ENCODE measurements at places on chromosomes 3 and 15.

DNA sequence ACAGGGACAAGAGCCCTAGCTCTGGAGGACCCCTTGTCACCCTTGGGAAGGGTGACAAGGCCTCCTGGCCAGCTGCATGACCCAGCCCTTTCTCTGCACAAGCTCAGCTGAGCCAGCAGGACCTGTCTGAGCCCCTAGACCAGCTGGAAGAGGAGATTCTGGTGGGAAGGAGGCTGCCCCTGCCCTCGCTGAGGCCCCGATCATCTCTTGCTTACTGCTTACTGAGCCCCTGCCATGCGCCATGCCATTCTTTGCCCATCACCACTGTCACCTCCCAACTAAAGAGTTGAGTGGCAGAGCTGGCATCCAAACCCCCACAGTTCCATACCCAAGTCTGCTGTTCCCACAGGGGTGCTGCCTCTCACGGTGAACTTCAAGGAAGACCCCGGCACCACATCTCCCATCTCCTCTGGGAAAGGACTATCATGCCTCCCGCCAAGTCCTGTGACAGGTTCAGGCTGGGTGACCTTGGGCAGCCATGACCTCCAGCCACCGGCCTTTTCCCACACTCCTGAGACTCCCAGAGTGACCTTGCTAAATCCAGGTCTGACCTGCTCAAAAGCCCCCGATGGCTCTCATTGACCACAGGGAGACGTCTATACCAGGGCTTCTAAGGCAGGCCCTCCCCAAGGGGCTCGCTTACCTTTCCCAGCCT, 34.0 kb downstream of the ACSBG1 start:
- no peak for DNase-seq

DNA sequence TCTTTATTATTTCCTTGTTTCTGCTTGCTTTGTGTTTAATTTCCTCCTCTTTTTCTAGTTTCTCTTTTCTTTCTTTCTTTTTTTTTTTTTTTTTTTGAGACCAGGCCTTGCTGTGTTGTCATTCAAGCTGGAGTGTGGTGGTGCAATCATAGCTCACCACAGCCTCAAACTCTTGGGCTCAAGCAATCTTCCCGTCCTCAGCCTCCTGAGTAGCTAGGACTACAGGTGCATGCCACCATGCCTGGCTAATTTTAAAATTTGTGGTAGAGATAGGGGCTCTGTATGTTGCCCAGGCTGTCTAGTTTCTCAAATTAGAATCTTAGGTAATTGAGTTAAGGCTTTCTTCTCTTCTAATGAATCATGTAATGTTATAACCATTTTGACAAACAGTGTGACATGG, 22.4 kb downstream of the SLMAP start:
- DNase-seq = no peak

DNA sequence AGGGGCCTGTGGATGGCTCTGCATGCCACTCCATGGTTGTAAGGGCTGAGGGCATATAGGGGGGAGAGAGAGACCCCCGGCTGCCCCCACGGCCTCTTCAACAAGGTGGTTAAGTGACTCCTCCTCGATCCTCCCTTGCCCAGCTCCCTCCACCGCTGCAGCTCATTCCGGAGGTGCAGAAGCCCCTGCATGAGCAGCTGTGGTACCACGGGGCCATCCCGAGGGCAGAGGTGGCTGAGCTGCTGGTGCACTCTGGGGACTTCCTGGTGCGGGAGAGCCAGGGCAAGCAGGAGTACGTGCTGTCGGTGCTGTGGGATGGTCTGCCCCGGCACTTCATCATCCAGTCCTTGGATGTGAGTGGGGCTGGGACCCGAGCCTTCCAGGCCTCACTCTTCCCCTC, 6.5 kb downstream of the FES start:
- DNase-seq = no peak

DNA sequence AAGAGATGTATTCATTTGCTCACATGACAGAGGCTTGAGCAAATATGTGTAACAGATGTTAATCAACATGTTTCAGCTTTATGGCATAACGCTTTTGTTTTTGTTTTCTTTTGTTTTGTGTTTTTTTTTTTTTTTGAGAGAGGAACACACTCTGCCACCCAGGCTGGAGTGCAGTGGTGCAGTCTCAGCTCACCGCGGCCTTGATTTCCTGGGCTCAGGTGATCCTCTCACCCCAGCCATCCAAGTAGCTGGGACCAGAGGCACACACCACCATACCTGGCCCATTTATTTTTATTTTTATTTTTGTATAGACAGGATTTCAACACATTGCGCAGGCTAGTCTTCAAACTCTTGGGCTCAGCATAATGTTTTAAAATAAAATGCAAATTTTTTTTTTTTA, 1504.4 kb upstream of the CADM2 start:
- no peak for DNase-seq

GRCh38 chr3:7346364-7346763, 485.4 kb downstream of the GRM7 start:
- no peak for DNase-seq

GRCh38 chr15:80549191-80549590, 145.0 kb downstream of the ARNT2 start:
- DNase-seq = no peak

DNA sequence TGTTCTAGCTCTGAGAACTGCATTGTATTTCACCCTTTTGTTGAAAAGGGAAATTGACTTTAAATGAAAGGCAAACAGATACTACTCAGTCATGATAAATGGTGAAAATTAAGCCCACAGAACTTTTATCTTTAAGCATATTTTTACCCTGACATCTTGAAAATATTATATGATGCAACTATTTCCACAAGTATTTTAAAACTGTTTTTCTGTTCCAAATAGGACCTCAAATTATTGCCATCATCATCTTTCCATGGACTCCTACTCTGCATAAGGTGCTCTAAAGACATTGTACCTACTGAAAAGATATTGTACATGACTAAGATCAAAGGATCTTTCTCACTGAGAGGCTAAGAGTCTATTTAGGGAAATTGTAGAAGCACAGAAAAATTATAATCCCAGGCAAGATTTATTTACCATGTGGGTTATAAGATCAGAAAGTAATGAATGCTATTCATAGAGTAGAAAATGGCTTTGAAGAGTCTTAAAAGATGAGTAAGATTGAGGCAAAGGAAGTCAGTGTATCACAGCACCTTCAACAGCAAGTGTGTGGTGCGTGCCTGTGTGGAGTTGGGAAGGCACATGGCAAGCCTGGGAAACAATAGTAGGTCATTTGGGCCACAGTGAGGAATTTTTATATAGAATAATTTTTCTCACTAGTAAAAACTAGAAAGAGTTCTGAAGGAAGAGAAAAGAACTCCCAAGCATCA, 68.8 kb downstream of the VGLL3 start:
- DNase-seq = no peak

- no peak for DNase-seq
Observed at GRCh38 chr15:50181969-50182218, at the start of gene SLC27A2. SLC27A2 (plus strand) TSS chr15:50182196; CDS start chr15:50182428, 232 bp downstream.

DNA sequence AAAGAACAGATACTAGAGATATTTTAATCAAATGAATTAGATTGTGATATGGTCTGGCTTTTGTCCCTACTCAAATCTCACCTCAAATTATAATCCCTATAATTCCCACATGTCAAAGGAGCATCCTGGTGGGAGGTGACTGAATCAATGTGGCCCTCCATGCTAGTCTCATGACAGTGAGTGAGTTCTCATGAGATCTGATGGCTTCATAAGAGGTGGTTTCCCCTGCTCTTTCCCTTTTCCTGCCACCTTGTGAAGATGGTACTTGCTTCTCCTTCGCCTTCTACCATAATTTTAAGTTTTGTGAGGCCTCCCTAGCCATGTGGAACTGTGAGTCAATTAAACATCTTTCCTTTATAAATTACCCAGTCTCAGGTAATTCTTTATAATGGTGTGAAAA, 82.8 kb downstream of the FAIM start:
- no peak for DNase-seq

- no peak for DNase-seq
Observed at GRCh38 chr3:79236496-79236895, 531.3 kb downstream of the ROBO1 start.

DNA sequence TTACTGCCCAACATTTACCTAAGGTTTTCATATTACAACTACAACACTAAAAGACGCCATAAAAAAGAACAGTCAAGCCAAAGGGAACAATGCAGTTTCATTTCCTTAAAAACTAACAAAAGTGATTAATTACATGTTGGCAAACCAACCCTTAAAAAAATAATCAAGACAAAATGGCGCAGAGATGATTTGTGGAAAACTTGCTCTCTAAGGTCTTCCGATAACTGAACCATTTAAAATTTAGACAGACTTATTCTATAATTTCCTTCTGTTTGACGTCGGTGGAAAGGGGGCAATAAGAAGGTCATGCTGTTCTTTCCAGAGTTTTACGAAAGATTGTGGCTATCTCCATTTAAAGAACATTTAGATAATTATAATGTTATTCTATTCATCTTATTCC, 87.6 kb downstream of the RYK start:
- DNase-seq = no peak

DNA sequence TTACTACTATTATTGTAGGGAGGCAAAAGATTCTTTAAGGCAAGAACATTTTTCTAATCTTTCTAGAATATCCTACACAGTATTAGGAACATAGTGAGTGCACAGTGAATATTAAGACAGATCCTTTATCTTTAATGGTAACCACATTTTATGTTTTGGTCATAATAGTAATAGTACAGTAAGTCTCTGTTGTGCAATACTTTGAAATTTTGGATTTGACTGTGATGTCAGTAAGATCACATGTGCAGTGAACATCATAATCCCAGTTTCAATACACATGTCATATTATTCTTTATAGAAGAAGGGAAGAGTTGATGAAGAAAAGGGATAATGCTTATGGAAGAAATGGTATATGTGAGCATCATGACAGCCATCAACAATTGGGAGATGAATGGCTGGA, 10.7 kb downstream of the STT3B start:
- no peak for DNase-seq

GRCh38 chr15:64930778-64931371, 19.2 kb downstream of the ANKDD1A start:
- no peak for DNase-seq

GRCh38 chr15:34188711-34189110, 21.2 kb downstream of the KATNBL1 start:
- no peak for DNase-seq

DNA sequence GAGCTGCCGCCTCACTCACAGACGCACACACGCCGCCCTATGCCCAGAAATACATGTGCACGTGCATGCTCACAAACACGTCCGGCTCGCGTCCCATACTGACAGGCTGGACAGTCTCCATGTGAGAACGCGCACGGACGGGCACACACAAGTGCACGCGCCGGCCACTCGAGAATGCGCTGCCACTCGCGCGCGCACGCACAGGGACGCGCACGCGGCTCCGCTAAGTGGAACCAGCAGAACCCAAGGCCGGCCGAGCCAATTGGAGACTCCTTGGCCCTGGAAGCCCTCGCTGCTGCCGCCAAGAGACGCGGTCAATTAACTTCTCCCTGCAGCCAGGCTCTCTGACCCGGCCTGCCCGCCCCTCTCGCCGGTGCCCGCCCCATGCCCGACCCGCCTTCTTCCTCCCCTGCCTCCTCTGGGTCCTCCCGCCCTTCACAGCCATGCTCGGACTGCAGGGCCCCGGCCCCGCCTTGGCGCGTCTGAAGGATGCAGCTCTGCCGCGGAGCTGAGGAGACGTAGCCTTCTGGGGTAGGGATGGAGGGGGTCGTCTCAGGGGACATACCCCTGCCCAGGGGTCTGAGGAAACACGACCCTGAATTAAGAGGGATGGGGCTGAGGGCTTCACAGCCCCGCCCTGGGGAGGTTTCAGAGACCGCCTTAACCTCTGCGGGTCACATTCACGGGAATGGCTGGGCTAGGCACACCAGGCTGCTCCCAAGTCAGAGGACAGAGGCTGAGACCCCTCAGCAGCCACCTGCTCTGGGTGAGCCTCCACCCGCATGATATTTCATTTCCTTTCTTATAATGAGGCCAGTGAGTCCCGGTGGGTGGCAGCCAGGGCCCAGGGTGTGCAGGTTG, 15.0 kb downstream of the PTH1R start:
- DNase-seq = no peak

DNA sequence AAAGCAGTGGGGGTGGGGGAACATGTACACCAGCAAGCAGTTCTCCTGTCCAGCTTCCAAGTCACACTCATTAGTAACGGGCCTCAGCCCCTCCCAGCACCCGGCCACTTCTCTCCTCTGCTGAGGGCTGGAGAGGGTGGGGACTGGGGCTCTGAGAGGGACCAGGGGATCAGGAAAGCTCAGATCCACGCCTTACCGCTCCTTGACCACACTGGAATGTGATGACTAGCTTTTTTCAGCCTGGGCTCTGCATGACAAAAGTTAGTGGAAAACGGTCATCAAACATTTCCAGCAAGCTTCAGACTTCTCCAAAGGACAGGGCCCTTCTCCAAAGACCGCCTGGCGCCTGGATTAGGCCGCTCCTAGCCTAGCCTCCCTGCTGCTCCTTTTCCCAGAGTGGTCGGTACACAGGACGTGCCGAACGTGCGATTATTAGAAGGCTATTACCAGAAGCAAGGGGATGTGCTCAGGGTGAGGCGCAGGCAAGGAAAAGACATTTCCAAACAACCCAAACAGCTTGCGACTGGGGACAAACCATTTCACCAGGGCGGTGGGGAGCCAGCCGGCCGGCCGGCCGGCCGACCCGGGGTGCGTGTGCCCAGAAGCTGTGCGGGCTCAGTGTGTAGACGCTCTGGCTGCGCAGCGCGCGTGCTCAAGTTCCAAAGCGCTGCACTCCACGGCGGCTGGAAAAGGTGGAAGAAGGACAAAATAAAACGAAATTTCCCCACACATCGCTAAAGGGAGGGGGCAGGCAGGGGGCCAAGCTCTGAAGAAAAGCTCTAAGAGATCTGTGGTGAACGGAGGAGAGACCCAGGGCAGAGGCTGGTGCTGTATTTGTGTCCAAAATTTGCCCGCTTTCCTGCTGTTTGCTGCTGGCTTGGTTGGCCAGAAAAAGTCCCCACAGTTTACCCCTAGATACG, 51.0 kb upstream of the SSR3 start:
- peak; percentile 20 for DNase-seq

- peak; percentile 23 for DNase-seq
Observed at GRCh38 chr3:16802389-16802788, 82.4 kb upstream of the PLCL2 start.

- no peak for DNase-seq
Observed at GRCh38 chr3:159852821-159853505, 135.7 kb upstream of the IL12A start.

DNA sequence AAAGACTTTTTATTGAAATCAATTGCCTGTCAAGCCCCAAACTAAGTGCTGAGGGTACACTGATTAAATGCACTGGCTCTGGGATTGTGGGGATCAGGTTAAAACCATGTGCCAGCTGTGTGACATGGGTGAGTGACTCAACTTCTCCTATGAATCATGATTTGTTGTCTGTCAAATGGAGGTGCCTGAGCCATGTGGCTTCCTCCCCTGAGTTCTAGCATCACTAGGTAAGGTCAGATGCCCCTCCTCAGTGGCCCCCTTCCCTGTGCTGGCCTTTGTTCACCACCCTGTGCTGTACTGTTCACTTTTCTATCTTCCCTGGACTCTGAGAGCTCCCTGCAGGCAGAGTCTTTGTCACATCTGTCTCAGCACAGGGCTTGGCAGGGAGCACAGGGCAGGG, 43.6 kb upstream of the ATP2B2 start:
- no peak for DNase-seq
